ENCODE measurements at places on chromosomes 1 and 21.

DNA sequence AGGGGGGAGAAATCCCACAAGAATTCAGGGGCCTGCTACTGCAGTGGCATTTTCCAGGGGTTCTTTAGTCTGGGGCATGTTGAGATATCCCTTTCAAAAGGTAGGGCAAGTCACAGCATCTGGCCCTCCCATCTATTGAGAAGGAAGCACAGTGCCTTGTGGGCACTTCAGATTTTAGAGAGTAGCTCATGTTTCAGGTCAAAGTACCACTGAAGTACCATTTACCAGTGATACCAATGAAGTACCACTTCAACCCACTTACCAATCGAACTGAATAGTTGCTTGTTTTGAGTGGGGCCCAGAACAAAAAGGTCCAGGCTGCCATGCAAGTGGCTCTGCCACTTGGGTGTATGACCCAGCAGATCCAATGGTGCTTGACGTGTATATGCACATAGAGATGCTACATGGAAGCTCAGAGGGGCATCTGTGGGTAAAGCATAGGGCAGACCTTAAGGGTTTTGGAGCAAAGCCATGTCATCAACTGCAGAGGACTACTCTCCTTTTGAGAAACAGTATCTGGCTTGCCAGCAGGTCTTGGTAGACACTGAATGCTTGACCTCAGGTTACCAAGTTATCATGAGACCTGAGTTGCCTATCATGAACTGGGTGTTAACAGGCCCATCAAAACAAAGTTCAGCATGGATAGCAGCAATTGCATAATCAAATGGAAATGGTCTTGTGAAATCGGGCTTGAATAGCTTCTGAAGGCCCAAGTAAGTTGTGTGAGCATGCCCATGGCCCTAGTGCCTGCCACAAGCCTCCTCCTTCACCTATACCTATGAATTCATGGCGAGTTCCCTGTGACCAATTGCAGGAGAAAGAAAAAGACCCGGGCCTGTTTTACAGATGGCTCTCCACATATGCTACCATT, 23.5 kb downstream of the PLA2G2D start:
- DNase-seq = no peak

DNA sequence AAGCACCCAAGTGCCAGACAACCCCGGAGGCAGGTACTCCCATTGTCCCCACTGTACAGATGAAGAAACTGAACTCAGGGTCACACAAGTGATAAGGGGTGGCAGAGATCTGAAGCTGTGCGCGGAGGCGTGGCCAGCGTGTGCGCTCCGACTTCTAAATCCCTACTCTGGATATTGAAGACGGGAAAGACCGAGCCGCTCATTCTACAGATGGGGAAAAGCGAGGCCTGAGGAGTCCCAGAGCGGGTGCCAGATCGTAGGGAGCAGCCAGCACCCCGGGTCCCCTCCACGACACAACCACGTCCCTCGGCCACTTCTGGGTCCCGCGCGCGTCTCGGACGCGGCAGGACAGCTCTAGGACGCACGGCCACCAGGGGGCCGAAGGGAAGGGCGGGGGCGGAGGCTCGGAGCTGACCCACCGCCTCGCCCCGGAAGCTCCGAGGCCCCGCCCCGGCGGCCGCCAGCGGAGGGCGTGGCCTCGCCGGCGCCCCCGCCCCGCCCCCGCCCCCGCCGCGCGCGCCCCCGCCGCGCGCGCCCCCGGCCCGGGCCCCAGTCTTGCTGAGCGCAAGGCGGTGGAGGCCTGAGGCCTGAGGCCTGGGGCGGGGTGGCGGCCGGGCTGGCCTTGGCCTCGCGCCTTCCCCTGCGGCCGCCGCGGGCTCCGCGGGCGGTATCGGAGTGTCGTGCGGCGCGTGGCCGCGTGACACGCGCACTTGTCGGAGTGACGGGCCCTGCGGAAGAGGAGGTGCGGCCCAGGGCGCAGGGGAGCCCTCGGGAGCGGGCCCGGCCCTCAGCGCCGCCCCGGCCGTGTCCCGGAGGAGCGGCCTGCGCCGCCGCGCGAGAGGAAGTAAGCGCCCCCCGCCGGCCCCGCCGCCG, at the start of gene H6PD:
TSS of gene H6PD (plus strand) at position 552 of the 873 bp plus-strand sequence. CDS start 10,161 bp downstream, outside the sequence.
- DNase-seq = no peak

- no peak for DNase-seq
Observed at GRCh38 chr1:21189421-21189820, 12.7 kb upstream of the EIF4G3 start.

DNA sequence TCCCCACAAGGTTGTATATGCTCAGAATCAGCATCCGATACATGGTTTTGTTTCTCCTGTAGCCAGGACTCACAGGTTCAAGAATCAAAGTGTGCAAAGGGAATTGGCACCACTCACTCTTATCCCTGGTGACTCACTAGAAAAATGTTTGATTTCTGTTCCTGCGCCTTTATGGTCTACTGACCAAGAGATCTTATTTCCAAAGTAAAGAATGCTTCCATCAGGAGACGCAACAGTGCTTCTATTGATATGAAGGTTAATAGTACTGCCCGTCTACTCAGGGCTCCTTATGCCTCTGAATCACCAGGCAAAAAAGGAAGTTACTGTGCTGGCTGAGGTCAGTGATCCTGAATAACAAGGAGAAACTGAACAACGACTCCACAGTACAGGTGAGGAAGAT, 1392.0 kb upstream of the PRMT6 start:
- no peak for DNase-seq
